ENCODE measurements at places on chromosomes 11 and 22.

DNA sequence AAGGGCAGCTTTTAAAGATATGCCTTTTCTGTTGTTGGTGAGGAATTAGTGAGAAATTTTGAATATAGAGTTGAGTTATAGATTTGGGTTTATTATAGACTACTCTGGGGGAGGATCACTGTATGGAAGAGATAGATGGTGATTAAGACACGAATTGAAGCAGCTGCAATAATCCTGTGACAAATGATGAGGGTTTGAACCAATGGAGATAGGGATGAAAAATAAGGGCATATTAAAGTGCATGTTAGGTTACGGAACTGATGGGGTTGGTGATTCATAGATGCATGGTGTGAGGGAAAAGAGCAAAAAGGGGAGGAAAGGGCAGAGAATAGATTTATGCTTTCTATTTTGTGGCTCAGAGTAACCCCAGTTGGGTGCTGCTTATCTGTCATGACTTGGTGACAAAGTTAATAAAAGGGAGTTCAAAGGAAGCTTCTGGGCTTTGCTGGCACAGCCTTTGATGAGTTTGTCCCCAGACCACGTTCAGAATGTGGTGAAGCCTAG, 11.8 kb downstream of the C11orf87 start:
- no peak for DNase-seq

DNA sequence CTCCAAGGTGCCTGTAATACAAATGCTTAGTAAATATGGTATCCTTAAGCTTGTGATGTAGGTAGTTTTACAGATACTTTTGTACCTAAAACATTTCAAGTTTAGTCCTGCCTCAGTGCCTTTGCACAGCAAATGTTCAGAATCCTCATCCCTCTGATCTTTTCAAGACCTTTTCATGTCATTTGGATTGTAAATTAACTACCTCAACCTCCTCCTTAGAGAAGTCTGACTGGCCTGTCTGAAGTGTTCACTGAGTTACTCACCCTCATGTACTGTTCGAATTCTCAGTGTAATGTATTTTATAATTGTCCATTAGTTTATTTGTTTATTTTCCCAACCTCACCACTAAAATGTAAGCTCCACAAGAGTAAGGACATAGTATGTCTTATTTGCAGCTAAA, 147.5 kb downstream of the ELP4 start:
- DNase-seq = no peak

GRCh38 chr11:58578136-58578634, 678 bp upstream of the ZFP91 start:
- peak; percentile 93 for DNase-seq

- no peak for DNase-seq
Observed at GRCh38 chr11:91435694-91436395, 788.8 kb upstream of the FAT3 start.

DNA sequence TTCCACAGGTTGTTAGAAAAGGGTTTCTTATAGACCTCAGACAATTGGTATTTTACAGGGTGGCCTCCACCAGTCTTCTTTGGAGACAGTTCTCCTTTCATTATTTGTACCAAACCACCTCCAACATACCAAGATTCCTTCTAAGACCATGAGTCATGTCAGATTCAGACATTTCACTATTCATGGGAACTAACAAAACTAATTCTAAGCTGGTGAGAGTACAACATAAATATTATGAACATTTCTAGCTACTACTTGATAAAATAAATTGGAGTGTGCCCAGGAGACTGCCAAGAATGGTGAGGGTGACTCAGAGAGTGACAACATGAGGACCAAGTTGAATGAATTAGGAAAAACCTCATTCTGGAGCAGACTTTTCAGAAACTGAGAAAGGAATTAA, 494.6 kb upstream of the LRRC4C start:
- DNase-seq = no peak

GRCh38 chr11:131658952-131659351, 288.5 kb downstream of the NTM start:
- DNase-seq = no peak

DNA sequence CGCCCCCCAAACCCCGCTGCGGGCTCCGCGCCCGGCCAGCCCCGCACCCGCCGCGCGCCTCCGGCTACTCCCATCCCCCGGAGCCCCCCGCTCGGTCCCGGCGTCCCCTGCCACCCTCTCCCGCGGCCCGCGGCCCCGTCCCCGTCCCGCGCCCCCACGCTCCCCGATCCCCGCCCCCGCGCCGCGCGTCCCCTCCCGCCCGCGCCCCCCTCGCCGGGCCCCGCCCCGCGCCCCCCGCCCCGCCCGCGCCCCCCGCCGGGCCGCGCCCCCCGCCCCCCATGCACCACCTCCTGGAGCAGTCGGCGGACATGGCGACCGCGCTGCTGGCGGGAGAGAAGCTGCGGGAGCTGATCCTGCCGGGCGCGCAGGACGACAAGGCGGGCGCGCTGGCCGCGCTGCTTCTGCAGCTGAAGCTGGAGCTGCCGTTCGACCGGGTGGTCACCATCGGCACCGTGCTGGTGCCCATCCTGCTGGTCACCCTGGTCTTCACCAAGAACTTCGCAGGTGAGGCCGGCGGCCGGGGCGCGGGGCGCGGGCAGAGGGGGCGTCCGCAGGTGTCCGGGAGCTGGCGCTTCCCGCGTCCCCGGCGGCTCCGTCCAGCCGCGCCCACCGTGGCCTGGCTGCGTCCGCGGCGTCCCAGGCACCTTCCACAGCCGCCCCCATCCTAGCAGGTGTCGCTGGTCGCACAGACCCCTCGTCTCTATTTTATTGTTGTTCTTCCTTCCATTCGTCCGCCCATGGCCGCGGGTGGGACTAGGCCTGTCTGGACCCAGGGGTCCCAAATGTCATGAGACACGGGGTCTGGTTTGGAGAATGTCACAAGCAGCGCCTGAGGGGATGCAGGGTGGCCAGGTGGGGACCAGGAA, at the start of gene PANX2:
Gene PANX2 (plus strand): TSS at position 279 of the 866 bp plus-strand sequence. CDS start 0 bp downstream, at position 279.
- DNase-seq = no peak

DNA sequence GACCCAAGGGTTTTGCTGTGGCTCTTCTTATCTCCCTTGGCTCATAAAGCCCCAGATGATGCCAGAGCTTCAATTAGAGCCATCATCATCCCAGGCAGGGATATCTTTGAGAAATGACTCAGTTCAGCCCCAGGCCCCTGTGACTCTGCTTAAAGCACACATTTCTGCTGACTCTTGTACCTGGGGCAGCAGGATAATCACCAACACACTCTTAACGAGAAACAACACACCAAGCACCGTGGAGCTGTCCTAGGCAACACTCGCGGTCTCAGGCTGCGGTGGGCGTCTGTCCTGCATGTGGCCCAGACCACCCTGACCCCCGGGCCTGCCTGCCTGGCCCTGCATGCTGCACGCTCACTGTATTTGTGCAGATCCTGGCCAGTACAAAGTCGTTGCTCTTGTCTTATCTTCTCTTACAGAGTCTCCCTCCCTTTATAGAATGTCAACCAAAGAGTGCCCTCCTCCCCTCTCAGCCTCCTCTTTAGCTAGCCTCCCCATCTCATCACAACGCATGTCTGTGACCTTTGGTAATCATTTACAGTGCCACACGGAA, 114.2 kb upstream of the PARVA start:
- DNase-seq = no peak

- no peak for DNase-seq
Observed at GRCh38 chr11:69397732-69398131, 83.7 kb upstream of the LINC01488 start.

- DNase-seq = peak; percentile 15
Observed at GRCh38 chr22:44389926-44390612, 77.3 kb upstream of the SHISAL1 start.
